Left kidney (tissue), 8 donors: ENCODE measurements at places on chromosomes 6 and 20. TPM values are rescaled to one million over a fixed set of nuclear protein-coding genes. Genes with fewer than 3 reads are reported as not detected.
A peak's percentile ranks its signal among the peaks of the same experiment; 100 is the strongest.

The LIN28B gene
- polyA plus RNA-seq = 0.40 TPM

DNA sequence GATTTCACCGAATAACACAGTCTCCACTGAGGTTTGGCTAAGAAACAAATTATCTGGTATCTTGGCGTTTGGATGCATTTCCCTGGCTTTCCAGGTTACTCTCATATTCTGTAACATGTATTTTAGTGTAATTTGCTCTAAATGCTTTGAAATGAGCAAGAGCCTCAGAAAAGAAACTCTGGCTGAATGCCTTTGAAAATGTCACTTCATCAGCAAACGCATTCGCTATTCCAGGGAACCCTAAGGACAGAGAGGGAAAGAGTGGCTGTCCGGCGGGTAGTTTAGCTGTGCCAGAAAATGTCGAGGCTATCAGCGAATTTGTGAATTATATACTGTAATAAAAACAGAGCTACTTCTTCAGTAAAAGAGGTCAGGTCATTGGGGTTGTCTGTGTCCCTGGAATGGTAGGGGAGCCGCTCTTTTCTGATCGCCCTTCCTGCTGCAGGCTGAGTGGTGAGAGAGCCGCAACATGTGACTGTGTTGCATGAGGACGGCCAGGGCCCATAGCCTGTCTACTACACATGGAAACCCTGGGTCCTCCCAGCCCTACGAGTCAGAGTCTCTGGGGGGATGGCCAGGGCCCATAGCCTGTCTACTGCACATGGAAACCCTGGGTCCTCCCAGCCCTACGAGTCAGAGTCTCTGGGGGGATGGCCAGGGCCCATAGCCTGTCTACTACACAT is 57.3 kb downstream of the SMOC2 start:
- DNase-seq = no peak

- no peak for DNase-seq
These were observed 355.5 kb upstream of the TSHZ2 start for GRCh38 chr20:52616629-52617028.

The SOX12 gene
- 31.6 TPM for polyA plus RNA-seq

The LAMA5 gene
- 119 TPM for polyA plus RNA-seq

DNA sequence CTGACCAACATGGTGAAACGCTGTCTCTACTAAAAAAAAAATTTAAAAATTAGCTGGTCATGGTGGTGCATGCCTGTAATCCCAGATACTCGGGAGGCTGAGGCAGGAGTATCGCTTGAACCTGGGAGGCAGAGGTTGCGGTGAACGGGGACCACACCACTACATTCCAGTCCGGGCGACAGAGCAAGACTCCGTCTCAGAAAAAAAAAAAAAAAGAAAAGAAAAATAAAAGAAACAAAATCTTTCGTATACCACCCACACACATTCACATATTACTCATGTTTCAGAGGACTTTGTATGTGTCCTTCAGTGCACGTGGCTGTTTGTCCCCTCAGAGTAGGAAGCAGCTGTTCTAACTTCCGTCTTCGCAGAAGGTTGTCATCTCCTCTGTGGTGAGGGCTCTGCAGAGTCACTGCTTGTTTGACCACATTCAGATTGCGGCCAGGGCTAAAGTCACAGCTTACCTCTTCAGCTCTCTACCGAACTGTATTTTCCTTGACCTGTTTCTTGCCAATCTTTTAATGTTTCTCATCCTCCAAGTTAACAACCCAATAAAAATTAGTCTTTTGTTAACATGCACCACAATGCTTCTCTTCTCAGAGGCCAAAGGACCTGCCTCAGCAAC is 36.6 kb upstream of the HIVEP1 start:
- no peak for DNase-seq

- no peak for DNase-seq
These were observed 75.7 kb upstream of the BTBD3 start for GRCh38 chr20:11841972-11842461.

The EPPIN gene
- 0.55 TPM for polyA plus RNA-seq

GRCh38 chr6:12909833-12910232 is 193.3 kb downstream of the PHACTR1 start:
- no peak for DNase-seq

- no peak for DNase-seq
These were observed 25.7 kb downstream of the ZFAND3 start for GRCh38 chr6:37845026-37845911.

- no peak for DNase-seq
These were observed 294.7 kb downstream of the ZNF217 start for GRCh38 chr20:53298911-53299310.

The SDCBP2 gene
- 1.7 TPM for polyA plus RNA-seq

The CGA gene
- 0.38 TPM for polyA plus RNA-seq

GRCh38 chr20:11090751-11091150 is 417.0 kb upstream of the JAG1 start:
- DNase-seq = no peak

The OR12D3 gene
- not detected for polyA plus RNA-seq

The LIME1 gene
- polyA plus RNA-seq = 4.3 TPM

The NMBR gene
- 0.25 TPM for polyA plus RNA-seq

GRCh38 chr6:35642471-35643161 is 46.1 kb downstream of the FKBP5 start:
- no peak for DNase-seq

GRCh38 chr6:13504611-13505344 is 17.4 kb upstream of the GFOD1 start:
- no peak for DNase-seq

The HLA-DRB5 gene
- 6.3 TPM for polyA plus RNA-seq

DNA sequence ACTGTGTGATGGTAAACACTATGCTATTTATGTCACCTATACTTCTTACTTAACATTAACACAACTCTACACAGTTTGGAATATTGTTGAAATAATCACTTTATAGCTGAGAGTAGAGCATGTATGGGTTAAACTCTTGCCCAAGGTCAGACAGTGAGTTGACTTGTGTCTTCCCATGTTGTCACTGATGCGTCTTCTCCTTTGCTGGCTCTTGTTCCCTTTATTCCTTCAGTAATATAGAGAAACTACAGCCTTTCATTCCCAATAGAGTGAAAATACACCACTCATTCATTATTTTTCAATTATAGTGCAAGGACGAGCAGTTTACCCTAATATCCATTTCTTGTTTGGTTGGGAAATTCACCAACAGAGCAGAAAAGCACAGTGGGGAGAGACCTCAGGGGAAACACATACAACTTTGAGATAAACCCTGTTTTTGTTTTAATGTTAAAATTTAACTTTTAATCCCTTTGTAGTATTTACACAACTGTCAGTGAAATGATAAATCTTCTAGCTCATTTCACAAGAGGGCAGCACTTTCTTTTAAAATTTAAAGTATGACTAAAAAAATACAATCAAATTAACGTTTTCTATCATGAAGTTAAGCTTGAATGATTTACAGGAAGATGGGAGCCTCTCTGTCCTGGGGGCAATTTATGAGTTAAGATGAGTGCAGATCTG is 363.0 kb downstream of the UTRN start:
- no peak for DNase-seq

GRCh38 chr6:25302151-25302550 is 23.0 kb downstream of the CARMIL1 start:
- no peak for DNase-seq

The TAGAP gene
- 0.78 TPM for polyA plus RNA-seq

The ADAM33 gene
- polyA plus RNA-seq = 9.1 TPM

The CRIP3 gene
- polyA plus RNA-seq = 7.3 TPM

- DNase-seq = no peak
These were observed 266.4 kb downstream of the HAO1 start for GRCh38 chr20:7673841-7674240.

The MCHR2 gene
- not detected for polyA plus RNA-seq

The HLA-G gene
- polyA plus RNA-seq = 6.9 TPM

- DNase-seq = no peak
These were observed 27.2 kb upstream of the QKI start for GRCh38 chr6:163387317-163387716.

DNA sequence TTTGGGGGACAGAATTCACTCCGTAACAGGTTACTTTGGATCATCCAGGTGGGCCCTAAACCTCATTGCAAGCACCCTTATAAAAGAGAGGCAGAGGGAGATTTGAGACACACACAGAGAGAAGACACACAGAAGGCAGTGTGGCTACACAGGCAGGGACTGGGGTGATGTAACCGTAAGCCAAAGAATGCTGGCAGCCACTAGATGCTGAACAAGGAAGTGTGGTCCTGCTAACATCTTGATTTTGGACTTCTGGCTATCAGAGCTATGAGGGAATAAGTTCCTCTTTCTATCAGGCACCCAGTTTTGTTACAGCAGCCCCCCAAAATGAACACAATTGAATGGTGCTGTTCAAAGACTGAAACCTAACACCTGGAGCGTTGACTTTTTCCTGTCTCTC is 191.3 kb upstream of the MYLIP start:
- DNase-seq = no peak

The COL9A1 gene
- 33.0 TPM for polyA plus RNA-seq

DNA sequence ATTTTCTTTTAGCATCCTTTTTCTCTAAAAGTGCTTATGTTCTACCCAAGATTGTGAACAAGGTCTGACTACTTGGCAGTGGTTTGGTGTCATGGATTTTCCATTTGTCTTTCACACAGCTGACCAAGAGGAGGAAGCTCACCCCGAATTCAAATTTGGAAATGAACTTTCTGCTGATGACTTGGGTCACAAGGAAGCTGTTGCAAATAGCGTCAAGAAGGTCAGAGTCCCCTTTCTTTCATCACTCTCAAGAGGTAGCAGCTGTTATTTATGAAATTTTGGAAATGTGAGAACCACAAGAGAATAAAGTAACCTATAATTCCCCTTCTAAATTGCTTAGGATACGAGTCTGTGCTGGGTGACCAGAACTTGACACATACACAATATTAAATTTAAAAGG is 113.0 kb upstream of the LAMP5 start:
- DNase-seq = no peak

The PREP gene
- 37.0 TPM for polyA plus RNA-seq

The ORC3 gene
- polyA plus RNA-seq = 47.5 TPM

The PCK1 gene
- polyA plus RNA-seq = 17.2 TPM

DNA sequence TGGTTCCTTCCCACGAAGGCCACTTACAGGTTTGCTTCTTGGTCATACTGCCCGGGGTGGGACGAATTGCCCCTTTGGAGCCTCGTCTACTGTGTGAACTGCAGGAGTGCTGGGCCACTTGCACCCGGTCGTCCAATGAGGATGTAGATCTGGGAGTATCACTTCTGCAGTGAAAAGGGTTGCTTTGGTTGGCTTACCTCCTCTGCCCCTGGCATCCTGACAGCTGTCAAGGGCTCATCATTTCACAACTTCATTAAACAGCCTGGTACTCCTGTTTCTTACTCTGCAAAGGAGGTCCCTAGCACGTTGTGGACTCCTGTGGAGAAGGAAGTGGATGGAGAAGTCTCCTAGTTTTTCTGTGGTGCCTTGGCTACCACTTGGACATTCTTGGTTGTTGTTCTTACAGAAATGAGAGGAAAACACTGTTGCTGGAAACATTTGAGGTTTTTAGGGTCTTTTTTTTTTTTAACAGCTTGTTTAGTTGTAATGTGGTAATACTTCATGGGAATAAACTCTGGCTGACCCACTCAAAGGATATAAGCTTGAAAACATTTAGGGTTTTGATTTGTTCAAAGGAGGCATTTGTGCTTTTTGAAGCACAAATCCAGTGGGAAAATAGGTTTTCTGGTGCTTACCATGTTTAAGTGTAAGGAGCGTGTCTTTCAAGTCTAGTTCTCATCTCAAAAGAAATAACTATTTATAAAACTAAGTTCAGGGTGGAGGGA is 60.7 kb downstream of the AKAP12 start:
- no peak for DNase-seq

The PRND gene
- polyA plus RNA-seq = 3.0 TPM

DNA sequence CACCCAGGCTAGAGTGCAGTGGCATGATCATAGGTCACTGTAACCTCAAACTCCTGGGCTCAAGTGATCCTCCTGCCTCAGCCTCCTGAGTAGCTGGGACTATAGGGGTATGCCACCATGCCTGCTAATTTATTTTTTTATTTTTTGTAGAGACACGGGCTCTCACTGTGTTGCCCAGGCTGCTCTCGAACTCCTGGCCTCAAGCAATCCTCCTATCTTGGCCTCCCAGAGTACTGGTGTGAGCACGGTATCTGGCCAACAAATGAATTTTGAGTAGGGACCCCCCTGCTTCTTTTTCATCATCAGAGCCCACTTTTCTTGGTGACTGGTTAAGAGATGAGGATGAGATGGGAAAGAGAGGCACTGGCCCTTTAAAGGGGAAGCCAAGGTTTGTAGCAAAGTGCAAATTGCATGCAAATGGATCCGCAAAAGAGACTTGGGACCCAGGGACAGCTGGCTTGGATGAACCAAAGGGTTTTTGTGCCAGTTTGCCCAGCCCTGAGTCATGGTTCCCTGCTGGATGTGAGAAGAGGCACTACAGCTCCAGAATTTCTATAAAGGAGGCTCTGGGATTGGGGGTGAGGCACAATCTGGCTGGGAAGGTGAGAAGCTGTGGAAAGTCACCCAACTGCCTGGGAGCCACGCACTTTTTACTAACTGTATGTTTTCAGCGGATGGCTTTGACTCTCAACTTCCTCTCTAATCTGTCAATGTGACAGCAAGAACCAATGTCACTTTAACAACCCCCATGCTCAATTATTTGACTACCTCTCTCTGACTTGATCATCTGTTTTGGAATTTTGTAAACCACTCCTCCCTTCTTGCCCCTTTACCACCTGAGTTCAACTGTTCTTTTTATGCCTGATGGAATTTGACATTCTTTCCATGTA is 58.7 kb upstream of the RNF24 start:
- DNase-seq = no peak

GRCh38 chr6:41894366-41895299 is 542 bp downstream of the USP49 start:
- DNase-seq = no peak

GRCh38 chr6:39432330-39433025 is 110.0 kb upstream of the KCNK16 start:
- no peak for DNase-seq

DNA sequence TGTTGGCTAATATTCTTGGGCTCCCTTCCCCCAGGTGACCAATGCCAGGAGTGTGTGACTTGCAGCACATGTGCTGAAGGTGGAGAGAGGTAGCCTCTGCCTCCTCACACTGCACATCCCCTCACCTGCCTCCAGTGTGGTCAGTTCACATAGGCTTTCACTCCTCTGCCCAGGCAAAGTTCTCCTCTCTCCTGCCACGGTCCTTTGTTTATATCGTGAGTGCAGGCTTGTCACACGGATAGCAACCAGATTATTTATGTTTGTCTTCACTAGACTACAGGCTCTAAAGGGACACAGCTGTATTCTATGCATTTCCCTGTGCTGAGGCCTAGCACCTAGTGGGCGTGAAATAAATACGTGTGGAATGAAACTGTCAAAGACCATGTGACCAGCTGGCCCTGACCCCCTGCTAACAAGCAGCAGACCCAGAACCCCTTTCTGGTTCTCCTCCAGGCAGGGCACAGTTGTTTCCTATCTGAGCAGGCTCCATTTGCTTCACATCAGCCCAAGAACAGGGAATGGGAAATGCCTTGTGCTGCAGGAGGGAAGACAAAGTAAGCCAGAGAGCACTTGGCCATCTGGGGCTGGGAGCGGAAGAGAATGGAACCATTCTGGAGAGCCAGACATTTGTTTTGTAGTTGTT is 42.3 kb downstream of the UNC5CL start:
- DNase-seq = peak; percentile 62

DNA sequence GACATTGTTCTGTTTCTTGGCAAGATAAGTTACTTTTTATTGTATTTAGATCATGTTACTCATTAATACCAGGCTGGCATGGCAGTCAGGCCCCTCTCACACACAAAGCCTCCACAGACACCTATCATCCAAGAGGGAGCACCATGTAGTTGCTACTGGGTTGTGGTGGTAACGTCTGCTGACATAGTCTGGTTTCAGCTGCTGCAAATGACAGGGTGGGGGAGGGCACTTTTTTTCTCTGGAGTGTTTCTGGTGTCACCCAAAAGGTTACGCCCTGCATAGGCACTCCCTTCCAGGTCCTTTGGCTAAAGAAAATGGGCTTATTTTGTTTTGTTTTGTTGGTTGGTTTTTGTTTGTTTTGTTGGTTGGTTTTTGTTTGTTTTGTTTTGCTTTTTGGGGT is 236.4 kb upstream of the RIMS1 start:
- no peak for DNase-seq

The SLC52A3 gene
- 4.0 TPM for polyA plus RNA-seq

The TRMT6 gene
- polyA plus RNA-seq = 20.3 TPM
